ENCODE measurements at places on chromosomes 5 and 9. TPM values are rescaled to one million over a fixed set of nuclear protein-coding genes. Genes with fewer than 3 reads are reported as not detected.

SPATA6L gene
- total RNA-seq, result 1.6 TPM

CCNI2 gene
- total RNA-seq, result 3.3 TPM

DNA sequence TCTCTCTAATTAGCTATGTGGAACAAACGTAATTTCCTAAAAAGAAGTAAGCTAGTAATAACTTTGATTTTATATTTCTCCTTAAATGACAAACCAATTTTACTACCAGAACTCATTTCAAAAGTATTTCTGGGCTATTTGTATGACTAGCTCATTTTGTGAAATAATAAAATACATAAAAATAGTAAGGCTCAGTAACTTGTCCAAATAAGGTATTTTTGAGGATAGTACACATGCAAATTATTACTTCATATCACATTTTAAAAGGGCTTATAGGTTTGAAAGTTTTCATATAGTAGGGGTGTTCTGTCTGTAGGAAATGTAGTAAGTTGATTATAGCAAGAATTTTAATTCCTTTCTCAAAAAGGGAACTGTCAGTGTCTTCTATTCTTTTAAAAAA lies 26.5 kb downstream of the C9orf85 start:
- ATAC-seq, result no peak

- ATAC-seq, result no peak
Observed at GRCh38 chr9:136673088-136673974, 10.6 kb downstream of the EGFL7 start.

DNA sequence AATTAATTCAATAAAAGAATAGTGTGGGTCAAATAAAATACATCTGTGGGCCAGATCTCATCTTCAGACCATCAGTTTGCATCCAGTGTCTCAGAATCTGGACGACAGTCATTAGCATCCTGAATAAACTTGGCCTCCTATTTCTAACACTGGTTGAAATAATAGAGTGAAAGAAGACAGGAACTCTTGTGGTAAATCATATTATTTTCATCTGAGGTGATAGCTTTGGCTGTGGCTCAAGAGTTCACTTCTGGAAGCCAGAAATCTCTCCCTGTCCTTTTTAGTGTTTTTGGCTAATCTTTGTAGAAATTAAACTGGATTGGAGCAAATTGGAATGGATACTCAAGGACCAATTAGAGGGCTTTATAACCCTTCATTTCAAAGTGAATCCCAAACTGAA lies 63.4 kb upstream of the HMHB1 start:
- ATAC-seq, result no peak

- no peak for ATAC-seq
Observed at GRCh38 chr9:111917201-111917600, 20.6 kb downstream of the UGCG start.

- peak; percentile 94 for ATAC-seq
Observed at GRCh38 chr5:172697123-172698121, 56.4 kb downstream of the NEURL1B start.

- no peak for ATAC-seq
Observed at GRCh38 chr9:134922932-134923240, 5.2 kb upstream of the FCN1 start.

GRCh38 chr9:134980991-134981390 lies 63.3 kb upstream of the FCN1 start:
- ATAC-seq, result no peak

- peak; percentile 90 for ATAC-seq
Observed at GRCh38 chr9:33202552-33203201, 35.5 kb upstream of the B4GALT1 start.

GRCh38 chr5:142686968-142687367 lies 1.1 kb upstream of the FGF1 start:
- no peak for ATAC-seq

Data from activated T-helper 17 cell treated with anti-CD3 and anti-CD28 coated beads, Interleukin-2, amount 50 U/mL, for 72 hours (primary cell).